ENCODE measurements at places on chromosomes 2 and 18.

DNA sequence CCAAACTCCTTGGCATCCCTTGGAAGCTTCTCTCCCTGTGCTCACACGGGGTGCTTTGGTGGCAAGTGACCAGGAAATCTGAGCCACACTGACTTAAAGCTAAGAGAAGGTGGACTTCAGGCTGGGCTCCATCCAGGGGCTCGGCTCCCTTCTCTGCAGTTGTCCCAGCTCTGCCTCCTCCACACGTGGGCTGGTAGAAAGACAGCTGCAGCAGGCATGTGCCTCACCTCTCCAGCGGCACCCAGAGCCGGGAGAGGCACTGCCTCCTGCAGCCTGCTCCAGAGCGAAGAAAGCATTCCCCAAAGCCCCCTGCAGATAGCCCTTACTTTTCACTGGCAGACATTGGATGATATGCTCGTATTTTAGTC, 11.3 kb downstream of the KCNF1 start:
- DNase-seq, result no peak

DNA sequence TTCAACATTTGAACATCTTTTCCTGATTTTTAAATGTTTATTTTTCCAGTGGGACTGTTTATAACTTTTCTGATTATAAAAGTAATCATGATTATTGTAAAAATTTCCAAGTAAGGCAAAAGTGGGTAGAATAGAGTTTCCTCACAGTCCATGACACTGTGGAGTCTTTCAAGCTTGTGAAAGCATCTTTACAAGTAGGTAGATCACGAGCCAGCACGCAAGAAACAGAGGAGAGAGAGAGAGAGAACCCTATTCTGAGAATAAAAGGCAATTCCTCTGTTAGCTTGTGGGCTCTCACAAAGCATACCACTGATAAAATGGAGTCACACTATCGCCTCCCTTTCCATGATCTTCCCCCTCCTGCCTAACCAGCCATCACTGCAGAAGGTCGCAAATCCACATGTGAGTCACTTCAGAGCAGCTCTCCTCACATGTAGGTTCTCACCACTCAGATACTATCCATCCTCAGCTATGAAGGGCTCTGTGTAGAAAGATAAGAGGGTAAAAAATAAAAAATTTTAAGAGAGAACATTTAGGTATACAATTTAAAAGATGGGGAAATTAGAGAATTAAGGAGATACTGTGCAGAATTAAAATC, 40.3 kb downstream of the AAK1 start:
- DNase-seq, result no peak

- no peak for DNase-seq
Observed at GRCh38 chr2:167157523-167157922, 269.2 kb downstream of the XIRP2 start.

DNA sequence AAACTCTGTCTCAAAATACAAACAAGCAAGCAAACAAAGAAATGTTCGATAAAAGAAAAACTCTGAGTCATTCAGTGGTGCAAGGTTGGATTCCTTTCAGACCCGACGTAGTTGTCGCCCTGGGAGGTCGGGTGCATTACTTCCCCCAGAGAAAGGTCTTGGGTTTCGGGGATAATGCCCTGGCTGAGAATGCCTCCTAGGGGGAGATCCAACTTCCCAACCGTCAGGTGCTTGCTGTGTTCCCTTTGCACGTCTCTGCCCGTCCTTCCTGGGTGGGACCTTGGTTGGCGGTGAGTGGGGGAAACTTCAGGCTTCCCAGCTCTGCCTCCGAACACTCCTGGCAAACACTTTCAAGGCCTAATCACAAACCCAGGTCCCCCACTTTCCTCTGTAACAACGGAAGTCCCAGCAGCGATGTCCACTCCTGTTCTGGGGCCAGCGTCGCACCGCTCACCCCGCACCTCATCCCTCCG, 609 bp downstream of the TPGS2 start:
- peak; percentile 38 for DNase-seq

DNA sequence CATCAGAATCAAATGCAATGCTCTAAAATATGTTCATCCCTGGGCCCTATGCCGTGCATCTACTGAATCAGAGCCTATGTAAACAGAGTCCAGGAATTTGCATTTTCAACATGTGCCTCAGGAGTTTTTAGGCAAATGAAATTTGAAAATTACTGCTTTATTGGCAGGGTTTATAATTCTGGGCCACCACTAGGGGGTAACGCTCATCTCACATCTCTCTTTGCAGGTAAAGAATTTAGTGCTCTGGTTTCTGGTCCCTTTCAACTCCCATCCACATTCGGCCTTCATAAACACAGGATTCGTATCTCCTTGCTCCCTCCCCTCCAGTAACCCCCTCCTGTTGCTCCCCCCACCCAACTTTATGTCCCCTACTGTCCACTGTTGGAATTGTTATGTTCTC, 49.3 kb downstream of the LYPD6B start:
- DNase-seq, result no peak

GRCh38 chr2:167988296-167988695, 259.1 kb downstream of the STK39 start:
- no peak for DNase-seq

- no peak for DNase-seq
Observed at GRCh38 chr18:22703883-22704585, 229.1 kb upstream of the RBBP8 start.

DNA sequence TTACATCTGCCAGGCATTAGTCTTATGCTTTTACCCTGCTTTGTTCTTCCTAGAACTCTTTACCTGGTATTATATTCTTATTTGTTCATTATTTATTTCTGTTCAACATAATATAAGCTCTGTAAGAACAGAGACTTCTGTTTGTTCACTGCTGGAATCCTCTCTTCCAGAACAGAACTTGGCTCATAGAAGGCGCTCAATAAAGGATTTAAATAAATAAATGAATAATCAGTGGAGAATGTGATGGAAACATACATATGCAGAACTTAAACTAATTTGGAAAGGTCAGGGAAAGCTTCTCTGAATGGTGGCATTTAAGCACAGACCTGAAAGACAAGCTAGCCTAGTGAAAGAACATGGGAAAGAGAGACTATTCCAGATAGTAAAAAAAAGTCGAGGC, 24.3 kb downstream of the NCKAP1 start:
- DNase-seq, result no peak

GRCh38 chr2:144495227-144496091, 24.5 kb downstream of the ZEB2 start:
- no peak for DNase-seq

- no peak for DNase-seq
Observed at GRCh38 chr2:71477231-71477691, 23.9 kb downstream of the DYSF start.

DNA sequence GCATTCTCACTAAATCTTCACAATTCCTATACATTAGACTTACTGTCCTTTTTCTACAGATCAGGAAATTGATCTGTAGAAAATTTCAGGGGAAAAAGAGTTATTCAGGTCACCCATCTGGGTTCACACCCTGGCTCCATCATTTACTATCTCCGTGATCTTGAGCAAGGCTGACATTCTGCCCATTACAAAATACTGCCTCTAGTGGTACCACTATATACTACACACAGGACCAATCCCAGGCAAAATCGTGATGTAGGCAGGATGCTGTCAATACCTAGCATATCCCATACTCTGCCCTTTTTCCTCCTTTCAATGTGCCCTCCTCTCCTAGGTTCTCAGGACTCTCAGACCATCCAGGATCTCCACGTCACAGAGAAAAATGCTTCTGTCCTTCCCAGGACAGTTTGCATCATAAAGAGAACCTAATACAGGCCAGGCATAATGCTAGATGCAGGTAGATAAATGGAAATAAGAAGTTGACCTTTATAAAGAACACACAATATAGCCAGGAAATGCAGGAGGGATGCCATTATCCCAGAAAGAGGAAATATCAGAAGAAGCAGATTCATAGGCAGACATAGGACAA, 101.9 kb downstream of the CDH20 start:
- DNase-seq, result no peak

- no peak for DNase-seq
Observed at GRCh38 chr18:58177896-58178470, 134.0 kb downstream of the NEDD4L start.

DNA sequence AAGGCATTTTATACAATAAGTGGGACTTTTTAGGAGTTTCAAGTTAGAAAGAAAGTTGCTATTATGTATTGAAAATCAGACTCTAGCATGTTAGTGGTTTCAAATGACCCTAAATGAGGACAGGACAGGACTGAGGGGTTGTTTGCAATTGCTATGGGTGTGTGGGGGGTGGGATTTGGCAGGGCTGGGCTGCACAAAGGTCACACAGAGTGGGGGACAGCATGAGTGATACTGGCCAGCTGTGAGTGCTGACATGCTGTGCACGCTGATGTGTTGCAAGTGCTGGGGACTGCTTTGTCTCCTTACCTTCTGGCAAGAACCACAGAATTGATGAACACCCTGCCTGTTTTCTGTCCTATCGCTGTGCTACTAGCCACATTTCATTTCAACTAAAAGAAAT, 29.8 kb downstream of the RNMT start:
- no peak for DNase-seq

DNA sequence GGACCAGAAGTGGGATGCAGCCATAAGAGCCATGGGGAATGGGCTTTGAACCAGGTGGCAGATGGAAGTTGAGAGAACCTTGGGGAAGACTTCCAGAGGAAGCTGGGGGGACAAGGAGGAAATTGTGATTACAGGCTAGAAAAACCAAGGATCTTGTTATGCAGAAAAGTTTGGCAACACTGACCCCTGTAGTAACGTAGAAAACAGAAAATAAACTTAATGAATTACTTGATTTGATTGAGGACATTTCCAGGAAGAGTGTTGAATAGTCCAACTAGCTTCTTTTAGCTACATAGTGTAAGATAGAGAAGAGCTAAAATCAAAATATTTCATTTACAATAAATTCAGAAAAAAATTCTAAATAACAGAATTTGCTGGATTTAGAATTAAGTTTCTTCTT, 91.9 kb upstream of the GPC1 start:
- DNase-seq, result no peak

DNA sequence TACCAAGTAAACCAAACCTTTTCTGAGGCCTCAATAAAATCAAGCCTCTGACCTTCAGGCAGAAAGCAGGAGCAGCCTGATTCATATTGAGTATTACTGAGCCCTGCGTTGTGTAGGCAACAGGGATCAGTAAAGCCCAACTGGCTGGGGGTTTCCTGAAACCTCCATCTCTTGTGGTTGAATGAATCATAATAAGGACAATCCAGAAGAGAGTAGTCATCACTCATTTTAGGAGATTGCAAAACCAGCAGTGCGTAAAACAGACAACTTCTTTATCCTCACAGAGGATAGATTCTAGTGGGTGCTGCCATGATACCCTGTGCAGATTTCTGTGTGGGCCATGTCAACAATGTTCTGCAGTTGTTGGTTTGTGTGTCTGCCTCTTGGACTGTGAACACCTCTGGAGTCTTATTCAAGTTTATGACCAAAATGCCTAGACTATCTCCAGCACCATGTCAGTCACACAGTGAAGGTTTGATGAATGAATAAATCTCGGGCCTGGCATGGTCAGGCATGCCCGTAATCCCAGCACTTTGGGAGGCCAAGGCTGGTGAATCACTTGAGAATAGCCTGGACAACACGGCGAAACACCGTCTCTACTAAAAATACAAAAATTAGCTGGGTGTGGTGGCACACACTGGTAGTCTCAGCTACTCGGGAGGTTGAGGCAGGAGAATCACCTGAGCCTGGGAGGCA, 51.8 kb upstream of the RAB27B start:
- DNase-seq, result no peak

GRCh38 chr2:73975731-73976130, 9.0 kb upstream of the TET3 start:
- DNase-seq, result no peak

DNA sequence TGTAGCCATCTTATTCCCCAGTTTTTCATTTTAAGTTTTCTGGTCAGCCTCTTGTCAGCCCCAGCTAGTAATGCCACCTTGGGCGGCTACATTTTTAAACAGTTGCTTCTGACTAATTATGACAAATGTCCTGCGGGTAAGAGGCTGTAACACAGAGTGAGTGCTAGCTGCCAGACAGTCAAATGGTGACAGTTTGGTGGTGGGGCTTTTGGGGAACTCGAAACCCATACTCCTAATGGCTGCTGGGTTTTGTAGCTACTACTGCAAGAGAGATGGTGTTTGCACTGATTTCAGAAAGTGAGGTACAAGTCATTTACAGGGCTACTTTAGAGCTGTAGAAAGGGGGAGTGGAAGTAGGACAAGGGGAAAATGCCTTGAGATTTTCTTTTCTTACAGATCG, 48.2 kb downstream of the ZCCHC2 start:
- no peak for DNase-seq

DNA sequence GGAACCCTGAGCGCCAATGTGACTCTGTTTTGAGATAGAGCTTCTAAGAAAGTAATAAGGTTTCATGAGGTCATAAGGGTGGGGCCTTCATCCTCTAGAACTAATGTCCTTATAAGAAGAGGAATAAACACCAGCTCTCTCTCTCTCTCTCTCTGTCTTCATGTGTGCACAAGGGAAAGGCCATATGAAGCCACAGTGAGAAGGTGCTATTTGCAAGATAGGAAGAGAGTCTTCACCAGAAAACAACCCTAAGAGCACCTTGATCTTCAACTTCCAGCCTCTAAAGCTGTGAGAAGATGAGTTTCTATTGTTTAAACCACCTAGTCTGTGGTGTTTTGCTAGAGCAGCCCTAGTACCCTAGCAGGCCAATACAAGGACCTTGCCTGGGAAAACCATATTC, 55.8 kb downstream of the DOCK10 start:
- no peak for DNase-seq
